AG09319 (cell line): ENCODE measurements at places on chromosomes 11 and 22.

GRCh38 chr22:19527861-19528417 lies 3.7 kb upstream of the CLDN5 start:
- DNase-seq = no peak

DNA sequence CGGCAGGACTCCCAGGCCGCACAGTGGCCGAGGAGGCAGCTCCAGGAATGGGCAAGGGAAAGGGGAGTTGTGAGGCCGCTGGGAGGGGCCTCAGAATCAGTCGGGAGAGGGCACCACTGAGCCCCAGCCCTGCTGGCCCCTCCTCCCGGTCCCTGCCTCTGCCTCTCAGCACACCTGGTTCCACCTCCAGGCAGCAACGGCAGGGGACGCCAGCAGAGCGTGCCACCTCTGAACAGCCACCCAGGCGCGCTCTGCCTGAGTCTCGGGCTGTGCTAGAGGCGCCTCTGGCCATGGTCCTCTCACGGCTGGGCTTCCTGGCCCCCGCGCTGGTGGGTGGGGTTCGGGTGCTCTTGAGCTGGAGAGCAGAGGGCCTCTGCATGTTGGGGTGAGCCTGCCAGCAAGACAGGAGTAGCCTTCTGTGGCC lies 33.0 kb downstream of the MOB2 start:
- DNase-seq = no peak

DNA sequence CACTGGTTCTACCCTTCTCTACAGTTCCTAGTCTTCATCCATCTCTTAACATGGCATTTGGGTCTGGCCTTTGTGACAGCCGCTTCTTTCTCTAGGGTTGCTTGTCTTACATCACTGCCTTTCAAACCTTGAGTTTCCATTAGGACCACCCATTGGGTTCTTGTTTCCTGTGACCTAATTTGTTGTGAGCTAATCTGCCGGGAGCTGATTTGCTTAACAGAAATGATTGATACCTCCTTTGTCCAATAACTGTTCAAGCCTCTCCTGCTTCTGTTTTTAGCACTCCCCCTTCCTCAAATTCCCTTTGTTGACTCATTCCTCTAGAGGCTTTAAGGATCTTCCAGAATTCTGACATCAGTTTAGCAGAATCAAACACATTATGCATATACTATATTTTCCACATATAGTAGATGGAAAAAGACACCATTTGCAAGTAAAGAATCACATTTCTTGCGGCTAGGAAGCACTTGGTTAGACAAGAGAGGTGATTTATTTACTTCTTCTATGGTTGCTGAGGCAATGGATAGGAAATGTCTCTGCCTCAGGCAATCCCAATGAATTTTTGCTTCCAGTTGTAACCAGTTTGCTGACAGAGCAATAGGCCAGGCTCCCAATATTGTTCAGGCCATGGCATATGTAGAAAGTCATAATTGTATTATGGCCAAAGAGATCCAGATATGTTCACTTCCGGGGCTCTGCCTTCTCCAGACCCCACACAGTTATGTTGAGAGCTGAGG lies 130.7 kb downstream of the SNX19 start:
- no peak for DNase-seq

DNA sequence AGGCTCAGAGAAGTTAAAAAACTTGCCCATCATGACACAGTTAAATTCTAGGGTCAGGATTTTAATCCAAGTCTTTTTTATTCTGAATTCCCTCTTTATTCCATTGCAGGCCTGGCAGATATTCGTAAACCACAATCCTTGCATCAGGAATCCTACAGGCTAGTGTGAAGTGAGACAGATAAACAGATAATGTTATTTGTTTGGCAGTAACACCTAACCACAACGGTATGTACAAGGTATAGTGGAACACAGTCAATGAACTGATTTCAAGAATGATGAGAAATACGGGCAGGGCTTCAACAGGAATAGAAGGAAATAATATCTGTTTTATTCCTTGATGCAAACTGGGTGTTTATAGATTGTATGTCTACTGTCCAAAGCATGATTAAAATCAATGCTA lies 32.0 kb upstream of the NARS2 start:
- DNase-seq = no peak
